ENCODE measurements at places on chromosomes 12 and 14.

DNA sequence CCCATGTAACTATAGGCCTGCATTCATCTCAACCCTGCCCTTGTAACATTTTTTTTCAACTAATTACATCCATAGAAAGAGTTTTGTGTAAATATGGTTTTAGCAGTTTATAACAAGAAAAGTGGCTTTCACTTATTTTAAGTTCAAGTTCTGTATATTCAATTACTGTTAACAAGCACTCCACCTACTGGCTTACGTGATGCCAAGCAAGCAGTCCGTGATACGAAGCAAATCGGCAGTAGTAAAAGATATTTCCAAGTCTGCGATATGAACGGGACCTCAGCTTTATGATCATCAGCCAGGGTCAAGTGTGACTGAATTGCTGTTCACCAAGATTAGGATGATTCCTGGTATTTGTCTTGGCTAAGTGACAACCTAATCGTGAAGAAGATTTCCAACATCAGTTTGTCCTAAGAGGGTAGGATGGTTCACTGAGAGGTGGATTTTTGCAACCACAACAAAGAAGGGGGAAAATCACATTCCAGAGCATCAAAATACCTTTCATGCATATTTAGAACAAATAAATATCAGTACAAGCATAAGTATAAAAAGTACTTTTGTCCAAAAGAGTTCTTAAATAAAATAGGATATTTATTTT lies 456.2 kb downstream of the FOXG1 start:
- DNase-seq = peak; percentile 28

DNA sequence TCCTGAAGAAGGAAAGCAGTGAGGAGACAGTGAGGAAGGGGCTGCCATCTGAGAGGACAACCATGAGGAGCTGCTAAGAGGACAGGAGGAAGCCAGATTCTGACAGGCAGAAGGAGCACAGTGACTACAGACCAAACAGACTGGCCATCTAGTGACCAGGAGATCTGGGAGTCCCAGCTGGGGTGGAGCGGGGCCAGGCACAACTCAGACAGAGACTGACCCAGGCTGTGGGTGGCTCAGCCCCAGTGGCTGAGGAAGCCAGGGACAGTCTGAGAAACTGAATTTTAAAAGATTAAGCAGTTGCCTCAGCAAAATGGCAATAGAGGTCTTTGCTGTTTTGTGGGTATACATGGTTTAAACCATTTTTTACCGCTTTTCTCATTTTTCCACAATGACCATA lies 28.9 kb downstream of the LRRC74A start:
- DNase-seq = no peak

GRCh38 chr14:33950320-33951182 lies at the start of gene EGLN3:
Gene EGLN3 (minus strand): TSS chr14:33951074. CDS start chr14:33950752, 322 bp downstream.
- DNase-seq = no peak

DNA sequence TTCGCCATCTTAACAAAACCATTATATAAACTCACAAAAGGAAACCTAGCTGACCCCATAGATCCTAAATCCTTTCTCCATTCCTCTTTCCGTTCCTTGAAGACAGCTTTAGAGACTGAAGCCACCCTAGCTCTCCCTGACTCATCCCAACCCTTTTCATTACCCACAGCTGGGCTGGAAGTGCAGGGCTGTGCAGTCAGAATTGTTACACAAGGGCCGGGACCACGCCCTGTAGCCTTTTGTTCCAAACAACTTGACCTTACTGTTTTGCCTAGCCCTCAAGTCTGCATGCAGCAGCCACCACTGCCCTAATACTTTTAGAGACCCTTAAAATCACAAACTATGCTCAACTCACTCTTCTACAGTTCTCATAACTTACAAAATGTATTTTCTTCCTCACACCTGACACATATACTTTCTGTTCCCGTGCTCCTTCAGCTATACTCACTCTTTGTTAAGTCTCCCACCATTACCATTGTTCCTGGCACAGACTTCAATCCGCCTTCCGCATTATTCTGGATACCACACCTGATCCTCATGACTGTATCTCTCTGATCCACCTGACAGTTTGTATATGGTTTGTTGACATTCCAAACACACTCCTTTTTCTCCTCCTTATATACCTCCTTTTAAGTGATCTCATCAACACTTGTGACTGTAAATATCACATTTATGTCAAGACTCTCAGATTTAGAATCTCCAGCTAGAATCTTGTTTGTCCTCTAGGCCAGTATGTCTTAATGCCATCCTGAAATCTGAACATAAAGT lies 208.7 kb downstream of the KITLG start:
- DNase-seq = no peak

GRCh38 chr14:90624732-90625400 lies 191.4 kb downstream of the TTC7B start:
- DNase-seq = peak; percentile 24

GRCh38 chr12:47715877-47716548 lies 9.3 kb downstream of the ENDOU start:
- no peak for DNase-seq

- DNase-seq = no peak
Observed at GRCh38 chr12:52918351-52918750, 13.5 kb upstream of the KRT8 start.

- no peak for DNase-seq
Observed at GRCh38 chr12:67671892-67672291, 23.3 kb downstream of the DYRK2 start.

- no peak for DNase-seq
Observed at GRCh38 chr12:108373111-108373510, 34.0 kb upstream of the CMKLR1 start.

- no peak for DNase-seq
Observed at GRCh38 chr14:54783660-54784015, 119.0 kb downstream of the GCH1 start.

GRCh38 chr12:110501399-110501751 lies 536 bp downstream of the VPS29 start:
- no peak for DNase-seq

GRCh38 chr12:40342010-40342409 lies 117.2 kb downstream of the LRRK2 start:
- no peak for DNase-seq

DNA sequence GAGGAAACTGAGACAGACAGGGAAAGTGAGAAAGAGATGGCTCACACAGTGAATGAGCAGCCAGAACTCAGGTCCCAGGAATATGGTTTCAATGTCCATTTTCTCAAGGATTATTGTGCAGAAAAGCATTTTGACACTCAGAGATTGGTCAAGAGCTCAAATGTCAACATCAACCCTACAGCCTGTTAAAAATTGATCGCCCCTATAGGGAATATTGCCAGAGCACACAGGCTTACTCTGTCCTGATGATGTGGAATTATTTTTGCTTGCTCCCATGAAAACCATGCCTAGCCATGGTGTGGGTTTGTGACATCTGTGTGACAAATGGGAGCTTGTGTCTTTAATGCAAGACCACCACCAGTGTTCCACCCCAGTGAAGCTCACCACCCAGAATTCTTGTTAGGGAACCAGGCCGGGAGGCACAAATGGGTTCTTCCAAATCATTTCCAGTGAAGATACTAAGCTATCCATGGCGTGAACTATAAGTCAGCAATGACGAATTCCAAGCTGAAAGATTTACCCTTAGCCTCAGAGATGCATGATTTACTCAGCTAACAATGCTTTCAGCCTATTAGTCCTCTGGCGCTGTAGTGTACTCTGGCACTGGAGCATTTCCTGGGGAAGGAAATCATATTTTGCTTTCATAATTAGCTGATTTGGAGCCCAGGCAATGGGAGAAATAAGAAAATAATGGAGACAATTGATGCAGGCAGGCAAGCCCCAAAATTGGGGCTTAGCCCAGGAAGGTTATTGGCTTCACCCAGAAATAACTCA lies 1188.2 kb upstream of the TMEM132C start:
- no peak for DNase-seq

DNA sequence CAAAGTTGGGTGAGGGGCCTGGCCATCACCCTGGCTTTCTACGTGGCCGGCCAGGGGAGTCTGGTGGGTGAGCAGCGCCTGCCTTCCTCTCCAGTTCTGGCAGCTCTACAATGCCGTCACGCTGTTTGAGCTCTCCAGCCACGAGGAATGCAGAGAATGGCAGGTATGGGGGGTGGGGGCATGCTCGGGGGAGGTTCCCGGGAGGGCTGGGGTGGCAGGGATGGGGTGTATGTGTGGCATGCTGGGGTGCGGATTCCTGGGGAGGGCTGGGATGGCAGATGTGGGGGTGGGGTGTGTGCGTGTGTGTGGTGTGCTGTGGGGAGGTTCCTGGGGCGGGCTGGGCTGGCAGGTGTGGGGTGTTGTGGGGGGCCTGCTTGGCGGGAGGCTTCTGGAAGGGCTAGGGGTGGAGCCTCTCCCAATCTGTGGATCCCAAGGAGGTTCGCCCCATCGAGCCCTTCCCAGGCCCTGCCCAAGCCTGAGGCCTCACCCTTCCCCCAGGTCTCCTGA lies 18.5 kb downstream of the RHOF start:
- DNase-seq = no peak

GRCh38 chr12:50120953-50121352 lies 8.9 kb downstream of the COX14 start:
- DNase-seq = no peak

- no peak for DNase-seq
Observed at GRCh38 chr12:46362895-46363581, 9.5 kb downstream of the SLC38A2 start.

- peak; percentile 53 for DNase-seq
Observed at GRCh38 chr14:22908601-22909000, 10.3 kb downstream of the RBM23 start.

- no peak for DNase-seq
Observed at GRCh38 chr12:131353826-131354225, 357.1 kb upstream of the SFSWAP start.

DNA sequence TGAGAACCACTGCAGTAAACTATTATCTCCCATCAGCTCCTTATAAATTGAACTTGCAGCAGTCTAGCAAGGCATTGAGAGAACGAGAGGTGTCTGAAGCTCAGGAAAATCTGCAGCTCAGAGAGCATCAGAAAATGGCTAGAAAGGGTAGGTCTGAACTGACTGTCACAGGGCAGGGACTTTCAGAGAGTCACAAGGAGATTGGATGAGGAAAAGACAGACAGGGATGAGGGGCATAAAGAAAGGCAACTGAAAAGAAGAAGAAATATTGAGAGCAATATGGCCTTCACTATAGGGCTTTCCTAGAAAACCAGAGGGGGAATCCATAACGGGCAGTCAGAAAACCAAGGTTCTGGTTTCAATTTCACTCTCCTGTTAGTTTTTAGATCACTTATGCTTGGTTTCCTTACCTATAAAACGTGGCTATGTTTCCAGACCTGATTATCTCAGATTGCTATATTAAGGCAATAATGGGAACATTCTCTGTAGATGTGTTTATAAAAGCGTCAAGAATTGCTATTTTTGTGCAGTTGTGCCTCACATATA lies 40.9 kb downstream of the PDE6H start:
- no peak for DNase-seq

DNA sequence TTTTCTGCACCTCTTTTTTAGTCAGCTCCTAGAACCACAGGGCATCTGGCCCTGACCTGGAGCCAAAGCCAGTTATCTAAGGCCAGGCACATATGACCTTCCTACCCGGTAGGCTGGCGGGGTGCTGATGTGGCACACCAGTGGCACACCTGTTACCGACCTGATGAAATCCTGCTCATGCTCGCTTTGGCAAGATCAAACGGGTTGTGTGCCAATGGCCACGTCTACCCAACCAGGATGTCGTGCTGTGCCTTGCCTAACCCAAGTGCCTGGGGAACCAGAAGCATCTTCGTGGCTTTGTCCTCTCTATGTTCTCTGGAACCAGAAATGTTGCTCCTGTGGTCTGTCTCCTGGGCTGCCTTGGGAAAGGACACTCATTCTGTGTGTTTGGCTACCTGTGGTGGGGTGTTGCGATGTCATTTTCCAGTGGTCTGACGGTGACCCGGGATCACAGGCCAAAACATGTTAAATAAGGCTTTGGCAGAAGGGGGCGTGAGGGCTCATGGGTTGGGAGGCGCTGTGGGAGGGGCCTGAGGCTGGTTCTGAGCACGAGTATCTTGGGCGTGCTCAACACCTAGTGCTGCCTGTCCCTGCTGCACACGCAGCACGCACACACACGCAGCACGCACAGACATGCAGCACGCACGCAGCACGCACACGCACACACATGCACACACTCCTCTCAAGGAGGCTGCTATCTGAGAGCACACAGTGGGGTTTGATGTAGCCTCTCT lies 27.9 kb downstream of the CCNK start:
- DNase-seq = no peak

DNA sequence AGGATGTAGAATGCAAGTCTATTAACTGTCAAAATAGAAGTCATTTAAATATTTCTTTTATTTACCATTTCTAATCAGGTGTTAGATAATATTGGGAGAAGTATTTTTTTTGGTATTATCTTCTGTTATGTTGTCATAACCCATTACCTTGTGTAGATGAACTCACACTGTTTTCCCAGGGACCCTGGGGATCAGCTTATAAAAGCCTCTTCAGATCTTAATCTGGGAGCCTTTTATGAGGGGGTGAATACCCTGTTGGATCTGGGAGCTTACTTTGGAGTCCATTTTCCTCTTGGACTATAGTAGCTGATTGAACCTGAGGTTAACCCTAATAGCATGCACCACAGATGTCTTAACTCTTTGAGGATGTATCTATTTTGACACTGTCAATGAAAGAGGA lies 176.3 kb upstream of the ATP2B1 start:
- DNase-seq = no peak

GRCh38 chr14:22995889-22996625 lies 13.7 kb upstream of the AJUBA start:
- DNase-seq = no peak

- no peak for DNase-seq
Observed at GRCh38 chr14:66619952-66620351, 112.0 kb downstream of the GPHN start.

GRCh38 chr12:6959805-6960592 lies 8.8 kb downstream of the PTPN6 start:
- DNase-seq = no peak
